Activated naive CD4-positive, alpha-beta T cell (primary cell): ENCODE measurements at places on chromosomes 13 and 19.
A peak's percentile ranks its signal among the peaks of the same experiment; 100 is the strongest.

- DNase-seq = no peak
Observed at GRCh38 chr13:57630661-57631595, 616 bp upstream of the PCDH17 start.

- no peak for DNase-seq
Observed at GRCh38 chr13:102710261-102710679, 15.4 kb upstream of the METTL21C start.

- DNase-seq = no peak
Observed at GRCh38 chr13:64480672-64481071, 2749.5 kb downstream of the PCDH9 start.

DNA sequence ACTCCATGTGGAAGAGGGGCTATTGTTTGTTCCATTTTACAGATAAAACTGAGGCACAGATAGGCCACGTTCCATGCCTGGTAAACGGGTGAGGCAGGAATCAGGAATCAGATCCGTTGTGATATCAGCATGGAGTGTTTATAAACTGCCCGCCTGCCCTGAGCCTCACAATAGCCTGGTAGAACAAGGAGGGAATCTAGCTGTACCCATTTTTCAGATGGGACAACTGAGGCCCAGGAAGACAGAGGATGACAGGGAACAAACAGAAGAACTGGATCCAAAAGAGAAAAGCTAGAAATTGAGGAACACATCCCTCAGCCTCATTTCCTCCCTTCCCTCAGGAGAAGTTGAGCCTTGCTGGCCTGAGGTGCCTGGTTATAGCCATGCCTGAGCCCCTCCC is 32.5 kb downstream of the CERS4 start:
- DNase-seq = no peak

- DNase-seq = no peak
Observed at GRCh38 chr19:10817291-10818038, 18.5 kb downstream of the TMED1 start.

DNA sequence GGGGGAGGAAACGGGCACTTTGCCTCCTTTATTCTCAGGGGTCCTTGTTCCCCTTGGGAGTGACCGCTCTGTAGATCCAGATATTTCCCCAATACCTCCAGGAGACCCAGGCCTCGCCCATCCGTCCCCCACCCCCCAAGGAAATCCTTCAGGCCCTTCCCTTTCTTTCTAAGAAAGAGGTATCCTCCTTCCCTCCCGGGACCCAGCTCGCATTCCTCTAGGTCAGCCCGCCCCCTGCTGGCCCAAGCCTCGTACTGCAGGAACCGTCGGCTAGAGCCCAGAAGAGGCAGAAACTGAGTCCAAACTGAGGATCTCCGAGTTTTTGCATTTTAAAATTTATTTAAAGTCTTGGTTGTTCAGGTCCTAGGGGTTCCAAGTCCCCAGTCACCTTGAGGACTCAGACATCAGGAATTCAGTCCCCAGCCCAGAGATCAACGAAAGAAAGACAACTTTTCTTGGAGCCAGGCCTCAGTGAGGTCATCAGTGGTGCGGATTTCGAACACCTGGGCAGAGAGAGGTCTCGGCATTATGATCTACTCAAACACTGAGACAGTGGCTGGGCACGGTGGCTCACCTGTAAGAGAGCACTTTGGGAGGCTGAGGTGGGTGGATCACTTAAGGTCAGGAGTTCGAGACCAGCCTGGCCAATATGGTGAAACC is 7.5 kb upstream of the LRFN1 start:
- DNase-seq = peak; percentile 77

DNA sequence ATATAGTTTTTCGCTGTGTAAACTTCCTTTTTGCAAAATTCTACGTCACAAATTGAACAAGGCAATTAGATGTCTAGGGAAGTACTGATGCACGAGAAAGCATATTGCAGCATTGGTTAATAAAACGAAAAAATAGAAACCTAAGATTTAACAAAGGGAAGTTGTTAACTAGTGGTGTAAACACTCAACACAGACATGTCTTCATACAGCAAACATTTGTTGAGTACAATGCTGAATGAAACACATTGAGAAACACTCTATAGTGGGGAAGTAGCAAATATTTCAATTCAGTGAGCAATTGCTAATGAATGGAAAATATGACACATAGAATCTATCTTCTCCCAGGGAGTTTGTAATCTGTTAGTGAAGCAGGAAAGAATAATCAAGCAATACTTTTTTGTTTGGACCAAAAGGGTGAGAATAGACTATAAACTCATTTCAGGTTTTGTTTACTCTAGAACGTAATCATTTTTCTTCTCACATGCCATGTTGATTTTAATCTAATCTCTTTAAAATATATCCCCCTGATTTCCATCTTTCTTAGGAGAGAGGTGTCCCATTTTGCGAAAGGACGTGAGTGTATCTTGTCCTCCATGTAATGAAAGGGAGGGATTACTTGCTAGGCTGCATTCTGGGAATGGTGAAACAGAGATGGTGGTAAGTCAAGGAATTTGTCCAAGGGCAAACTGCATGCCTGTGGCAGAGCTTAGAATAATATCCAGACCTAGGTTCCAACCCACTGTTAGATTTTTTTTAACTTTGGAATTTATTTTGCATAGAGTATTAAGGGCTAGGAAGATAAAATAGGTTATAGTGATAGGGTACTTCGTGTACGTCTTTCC is 1.7 kb upstream of the ANKRD10 start:
- no peak for DNase-seq

GRCh38 chr13:50388481-50388880 is 373.2 kb downstream of the KCNRG start:
- no peak for DNase-seq

- DNase-seq = peak; percentile 94
Observed at GRCh38 chr19:55503502-55504251, 15.4 kb downstream of the SSC5D start.

GRCh38 chr13:83086088-83086487 is 796.2 kb downstream of the SLITRK1 start:
- no peak for DNase-seq

DNA sequence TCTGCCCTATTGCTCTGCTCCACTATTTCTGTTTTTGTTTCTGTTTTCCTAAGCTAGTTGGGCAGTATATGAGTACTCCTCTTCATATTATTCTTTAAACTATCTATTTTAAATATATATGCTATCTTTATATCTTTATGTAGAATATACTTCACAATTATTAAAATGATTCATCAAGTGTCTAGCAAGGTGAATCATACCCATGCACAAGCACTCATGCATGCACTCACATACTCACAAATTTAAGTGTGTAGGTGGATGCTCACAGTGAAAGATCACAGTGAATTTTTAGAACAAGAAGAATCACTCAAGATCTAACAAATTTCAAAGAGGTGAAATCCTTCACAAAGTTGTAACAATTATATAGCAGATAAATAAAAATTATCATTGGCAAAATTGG is 435.6 kb upstream of the SLITRK5 start:
- DNase-seq = no peak

GRCh38 chr13:98798849-98799645 is 46.6 kb upstream of the SLC15A1 start:
- no peak for DNase-seq

- DNase-seq = no peak
Observed at GRCh38 chr13:47179321-47179720, 282.5 kb upstream of the HTR2A start.

DNA sequence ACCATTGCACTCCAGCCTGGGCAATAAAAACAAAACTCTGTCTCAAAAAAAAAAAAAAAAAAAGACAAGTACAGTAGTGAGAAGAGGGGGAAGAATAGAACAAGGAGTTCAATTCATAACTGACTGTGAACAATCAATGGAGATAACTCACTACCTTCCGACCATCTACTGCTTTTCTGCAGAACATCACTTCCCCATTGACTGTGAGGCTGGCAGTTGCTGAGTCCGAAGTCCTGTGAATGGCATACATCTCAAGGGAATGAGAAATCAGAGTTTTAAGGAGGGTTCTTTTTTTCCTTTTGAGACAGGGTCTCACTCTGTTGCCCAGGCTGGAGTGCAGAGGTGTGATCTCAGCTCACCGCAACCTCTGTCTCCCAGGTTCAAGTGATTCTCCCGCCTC is 11.2 kb downstream of the ZNF565 start:
- no peak for DNase-seq

DNA sequence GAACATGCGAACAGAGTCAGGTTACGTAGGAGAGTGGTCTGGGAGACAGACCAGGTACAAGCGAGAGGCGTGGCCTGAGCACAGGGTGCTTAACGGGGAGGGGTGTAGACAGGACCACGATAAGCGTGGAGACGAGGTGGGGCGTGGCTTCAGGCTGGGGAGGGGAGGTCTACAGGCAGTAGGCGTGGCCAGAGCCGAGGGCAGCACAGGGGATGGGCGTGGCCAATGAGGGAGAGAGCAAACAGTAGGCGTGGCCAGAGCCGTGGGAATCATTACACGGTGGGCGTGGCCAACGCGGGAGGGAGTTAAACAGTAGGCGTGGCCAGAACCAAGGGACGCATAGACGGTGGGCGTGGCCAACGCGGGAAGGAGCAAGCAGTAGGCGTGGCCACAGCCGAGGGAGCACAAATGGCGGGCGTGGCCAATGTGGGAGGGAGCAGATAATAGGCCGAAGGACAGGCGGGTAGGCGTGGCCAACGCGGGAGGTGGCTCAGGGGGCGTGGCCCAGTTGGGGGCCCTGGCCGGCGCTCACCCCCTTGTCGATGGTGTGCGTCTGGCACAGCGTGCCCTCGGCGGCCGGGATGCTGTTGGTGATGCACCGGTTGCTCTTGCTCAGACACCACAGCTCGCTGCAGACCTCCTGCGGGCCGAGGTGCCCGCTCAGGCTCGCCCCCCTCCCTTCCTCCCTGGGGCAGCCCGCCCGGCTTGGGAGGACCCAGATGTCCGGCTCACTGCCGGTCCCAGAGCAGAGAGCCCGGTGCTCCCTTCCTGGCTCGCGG is 15.2 kb upstream of the MYO1F start:
- DNase-seq = peak; percentile 91

DNA sequence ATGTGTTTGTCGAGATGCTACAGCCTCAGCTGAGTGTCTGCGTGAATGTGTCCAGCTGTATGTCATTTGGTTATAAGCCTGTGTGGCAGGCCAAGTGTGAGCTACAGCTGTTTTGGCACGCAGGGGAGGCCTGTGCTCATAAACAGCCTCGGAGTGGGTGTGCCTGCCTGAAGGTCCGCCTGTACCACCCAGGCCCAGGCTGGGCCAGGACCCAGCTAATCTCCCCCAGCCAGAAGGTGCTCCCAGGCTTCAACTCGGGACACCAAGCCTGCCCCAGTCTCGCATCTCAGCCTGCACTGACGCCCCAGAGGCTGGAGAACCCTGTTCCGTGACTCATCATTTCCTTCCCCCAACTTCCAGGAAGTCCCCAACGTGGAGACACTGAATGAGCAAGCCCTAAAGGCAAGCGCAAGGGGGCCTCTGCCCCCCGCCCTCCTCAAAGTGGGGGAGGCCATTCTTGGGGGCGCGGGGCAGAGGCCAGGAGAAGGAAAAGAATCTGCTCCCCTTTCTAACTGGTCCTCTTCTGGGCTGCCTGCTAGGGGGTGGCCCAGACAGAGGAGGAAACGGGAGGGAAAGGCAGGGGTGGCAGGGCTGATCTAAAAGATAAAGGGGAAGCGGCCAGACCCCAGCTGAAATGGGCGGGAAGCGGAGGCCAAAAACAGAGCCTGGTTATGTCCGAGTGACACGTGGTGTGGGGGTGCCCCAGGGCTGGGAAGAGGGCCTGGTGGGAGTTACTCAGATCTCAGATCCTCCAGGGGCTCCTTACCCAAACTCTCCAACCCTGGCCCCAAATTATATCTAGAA is 2.0 kb downstream of the SLC1A5 start:
- DNase-seq = peak; percentile 46

- peak; percentile 17 for DNase-seq
Observed at GRCh38 chr19:11091703-11092153, 2.5 kb downstream of the LDLR start.

GRCh38 chr13:68745502-68745901 is 1362.1 kb upstream of the ATXN8OS start:
- no peak for DNase-seq

DNA sequence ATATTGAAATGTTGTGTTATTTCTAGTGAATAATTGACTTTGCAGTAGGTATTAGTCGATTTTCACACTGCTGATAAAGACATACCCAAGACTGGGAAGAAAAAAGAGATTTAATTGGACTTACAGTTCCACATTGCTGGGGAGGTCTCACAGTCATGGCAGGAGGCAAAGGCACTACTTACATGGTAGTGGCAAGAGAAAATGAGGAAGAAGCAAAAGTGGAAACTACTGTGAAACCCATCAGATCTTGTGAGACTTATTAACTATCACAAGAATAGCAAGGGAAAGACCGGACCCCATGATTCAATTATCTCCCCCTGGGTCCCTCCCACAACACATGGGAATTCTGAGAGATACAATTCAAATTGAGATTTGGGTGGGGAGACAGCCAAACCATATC is 9.9 kb upstream of the C5AR2 start:
- DNase-seq = no peak

GRCh38 chr13:26660185-26660584 is 100.4 kb downstream of the GPR12 start:
- DNase-seq = no peak

- DNase-seq = no peak
Observed at GRCh38 chr19:4594201-4594600, 34.7 kb upstream of the SEMA6B start.

DNA sequence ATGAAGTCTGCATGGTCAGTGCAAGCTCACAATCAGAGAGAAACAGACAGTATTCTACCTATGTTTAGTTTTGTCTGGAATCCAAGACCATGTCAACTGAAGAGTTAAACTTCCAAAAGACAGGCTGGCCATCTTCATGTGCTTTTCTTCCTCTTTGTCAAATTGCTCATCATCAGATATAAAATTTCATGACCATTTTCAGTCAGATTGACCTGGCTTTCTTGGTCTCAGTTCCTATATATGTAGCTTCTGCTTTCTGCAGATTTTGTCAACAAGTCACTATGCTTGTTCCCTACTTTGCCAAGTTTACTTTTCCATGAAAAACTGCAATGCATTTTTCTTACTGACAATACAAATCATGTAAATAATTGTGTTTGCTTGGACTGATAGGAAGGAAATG is 13.9 kb downstream of the SLC46A3 start:
- DNase-seq = no peak

DNA sequence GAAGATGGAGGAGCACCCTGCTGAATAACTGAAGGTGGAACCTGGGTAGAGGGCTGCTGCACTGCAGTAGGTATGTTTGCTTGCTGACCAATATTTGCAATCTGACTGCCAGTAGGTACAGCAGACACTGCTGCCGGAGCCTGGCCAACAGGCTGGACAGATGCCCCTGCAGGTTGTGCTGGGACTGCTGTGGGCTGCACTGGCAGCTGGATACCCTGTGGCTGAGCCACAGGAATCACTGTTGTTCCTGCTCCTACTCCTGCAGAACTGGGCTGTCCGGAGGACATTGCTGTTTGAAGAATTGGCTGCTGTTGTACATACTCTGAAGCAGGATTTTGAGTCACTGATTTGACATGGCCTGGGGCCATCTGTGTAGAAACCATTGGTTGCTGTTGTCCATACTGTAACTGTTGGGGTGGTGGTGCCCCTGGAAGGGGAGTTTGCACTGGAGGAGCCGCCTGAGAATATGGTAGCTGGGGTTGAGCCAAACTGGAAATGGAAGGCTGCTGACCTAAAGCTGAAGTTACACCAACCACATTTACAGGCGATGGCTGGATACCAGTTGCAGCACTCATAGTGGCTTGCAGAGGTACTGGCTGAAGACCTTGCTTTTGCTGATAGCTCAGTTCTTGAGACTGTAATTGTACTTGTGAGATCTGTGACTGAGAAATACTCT is 2.2 kb downstream of the TSC22D1 start:
- no peak for DNase-seq
